Suppressor macrophage (primary cell): ENCODE measurements at places on chromosomes 12 and 14.

DNA sequence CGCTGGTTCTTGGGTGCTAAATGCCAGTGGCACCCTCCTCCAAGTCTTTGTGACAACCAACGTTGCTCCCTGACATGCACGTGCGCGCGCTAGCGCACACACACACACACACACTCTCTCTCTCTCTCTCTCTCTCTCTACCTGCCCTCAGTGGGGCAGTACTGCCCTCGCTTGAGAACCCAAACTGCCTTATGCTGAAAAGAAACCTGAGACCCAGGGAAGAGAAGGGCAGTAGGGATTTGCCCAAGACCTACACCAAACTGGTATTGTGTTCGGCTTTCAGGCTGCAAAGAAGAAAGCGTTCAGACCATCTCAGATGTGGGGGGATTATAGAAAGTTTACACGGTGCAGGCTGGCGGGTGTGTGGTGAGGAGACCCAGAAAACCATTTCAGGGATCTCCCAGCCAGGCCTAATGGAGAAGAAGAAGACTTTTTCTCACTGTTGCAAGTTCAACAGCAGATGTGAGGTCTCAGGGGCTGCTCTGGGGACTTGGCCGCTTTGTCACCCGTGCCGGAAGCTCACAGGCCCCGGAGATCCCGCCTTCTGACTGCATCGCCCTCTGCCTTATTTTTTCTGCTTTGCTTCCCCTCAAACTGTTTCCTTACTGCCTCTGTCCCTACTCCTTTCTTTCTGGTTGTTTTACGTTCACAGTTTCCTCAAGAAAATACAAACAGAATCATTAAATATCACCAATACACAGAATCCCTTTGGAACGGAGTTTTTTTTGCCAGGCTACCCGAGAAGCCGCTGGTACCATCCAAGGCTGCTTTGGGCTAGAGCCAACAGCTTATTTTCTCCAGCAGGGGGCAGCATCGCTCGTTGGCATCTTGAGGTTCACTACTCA is 82.4 kb downstream of the PPM1A start:
- peak; percentile 83 for DNase-seq

- DNase-seq: no peak
Observed at GRCh38 chr14:69489495-69489894, 5.0 kb downstream of the PLEKHD1 start.

- no peak for DNase-seq
Observed at GRCh38 chr12:16159571-16159970, 117.9 kb downstream of the SLC15A5 start.

- no peak for DNase-seq
Observed at GRCh38 chr14:105848570-105848969, 322.2 kb downstream of the TMEM121 start.

DNA sequence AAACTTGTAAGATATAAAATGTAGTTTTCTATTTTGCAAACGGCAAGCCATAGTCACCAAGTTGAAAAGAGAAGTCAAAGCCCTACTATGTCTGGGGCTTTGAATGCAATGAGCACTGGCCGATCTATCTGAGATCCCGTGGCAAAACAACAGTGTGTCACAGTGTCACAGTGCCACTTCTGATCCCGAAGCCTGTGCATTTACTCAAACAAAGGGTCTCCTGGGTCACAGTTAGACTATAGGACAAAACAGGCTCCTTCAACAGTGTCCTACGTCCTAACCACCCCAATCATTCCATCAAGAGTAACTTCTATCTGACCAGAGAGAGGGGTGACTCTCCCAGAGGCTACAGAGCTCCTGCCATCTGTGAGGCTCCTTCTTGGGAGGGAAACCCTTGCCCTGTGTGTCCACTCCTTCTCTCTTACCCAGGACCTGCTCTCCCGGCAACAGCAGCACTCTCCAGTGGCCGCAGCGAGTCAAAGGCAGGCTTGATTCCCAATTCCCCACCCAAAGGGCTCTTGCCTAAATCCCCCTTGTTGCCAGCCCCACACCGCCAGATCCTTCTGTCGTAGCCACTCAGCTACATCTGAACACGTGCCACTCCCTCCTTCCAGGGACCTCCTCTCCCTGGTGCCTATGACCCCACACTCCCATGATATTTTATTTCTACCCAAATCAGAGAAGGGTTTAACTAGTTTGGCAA is 14.0 kb upstream of the SELPLG start:
- DNase-seq: no peak

DNA sequence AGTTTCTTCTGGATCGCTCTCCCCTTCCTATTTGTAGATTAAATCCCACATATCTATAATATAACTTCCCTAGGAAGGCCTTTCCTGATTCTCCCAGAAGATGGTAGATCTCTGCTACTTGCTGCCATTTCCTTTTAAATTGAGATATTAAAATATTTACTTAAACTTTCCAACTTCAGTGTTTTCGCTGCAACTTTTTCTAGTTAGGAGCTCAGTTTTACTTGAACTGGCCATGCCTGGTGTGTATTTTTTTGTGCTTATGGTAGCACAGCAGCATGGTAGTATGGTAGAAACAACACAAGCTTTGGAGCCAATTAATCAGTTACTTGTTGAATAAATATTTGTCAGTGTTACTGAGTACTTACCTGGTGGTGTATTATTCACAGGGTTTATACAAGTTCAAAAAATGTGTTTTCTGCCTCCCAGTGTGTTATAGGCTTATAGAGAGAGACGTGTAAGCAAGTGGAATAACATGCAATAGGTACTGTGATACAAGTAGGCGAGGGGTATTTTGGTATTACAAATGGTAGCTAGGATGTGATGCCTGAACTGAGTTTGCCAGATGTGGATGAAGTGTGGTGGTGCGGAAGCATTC is 2.9 kb downstream of the POLR3B start:
- no peak for DNase-seq

- DNase-seq: no peak
Observed at GRCh38 chr14:71532344-71532743, 399.9 kb upstream of the RGS6 start.

DNA sequence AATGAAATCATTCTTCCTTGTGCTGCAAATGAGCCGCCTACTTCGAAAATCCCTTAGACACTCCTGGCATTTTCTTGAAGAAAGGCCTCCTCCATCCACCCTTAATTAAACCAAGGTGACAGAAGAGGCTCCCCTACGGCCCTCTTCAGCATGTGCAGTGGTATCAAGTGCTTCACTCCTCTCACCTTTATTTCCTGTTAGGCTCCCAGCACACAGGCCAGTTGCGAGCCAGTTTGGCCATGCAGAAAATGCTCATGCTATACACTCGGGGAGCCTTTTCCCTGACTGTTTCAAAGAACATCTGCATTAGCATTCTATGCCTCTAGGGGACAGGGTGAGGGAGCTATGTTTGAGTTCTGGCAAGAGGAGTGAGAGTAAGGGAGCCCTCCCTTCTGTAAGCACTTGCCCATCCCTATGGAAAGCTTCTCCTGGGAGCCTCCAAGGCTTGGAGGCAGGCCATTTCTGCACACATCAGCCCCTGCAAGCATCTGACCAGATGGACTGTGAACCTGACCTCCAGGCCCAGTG is 291.5 kb downstream of the RPS29 start:
- no peak for DNase-seq

- no peak for DNase-seq
Observed at GRCh38 chr14:59229653-59230406, 41.4 kb downstream of the DAAM1 start.

- no peak for DNase-seq
Observed at GRCh38 chr14:80924365-80925103, 17.0 kb downstream of the CEP128 start.

GRCh38 chr12:56758728-56759262 is 4.3 kb upstream of the HSD17B6 start:
- DNase-seq: no peak

- DNase-seq: peak; percentile 23
Observed at GRCh38 chr14:92968291-92969020, 45.5 kb downstream of the CHGA start.

GRCh38 chr12:133023566-133023965 is 13.7 kb upstream of the ZNF84 start:
- DNase-seq: no peak

GRCh38 chr12:27399074-27399473 is 47.5 kb upstream of the SMCO2 start:
- DNase-seq: no peak

DNA sequence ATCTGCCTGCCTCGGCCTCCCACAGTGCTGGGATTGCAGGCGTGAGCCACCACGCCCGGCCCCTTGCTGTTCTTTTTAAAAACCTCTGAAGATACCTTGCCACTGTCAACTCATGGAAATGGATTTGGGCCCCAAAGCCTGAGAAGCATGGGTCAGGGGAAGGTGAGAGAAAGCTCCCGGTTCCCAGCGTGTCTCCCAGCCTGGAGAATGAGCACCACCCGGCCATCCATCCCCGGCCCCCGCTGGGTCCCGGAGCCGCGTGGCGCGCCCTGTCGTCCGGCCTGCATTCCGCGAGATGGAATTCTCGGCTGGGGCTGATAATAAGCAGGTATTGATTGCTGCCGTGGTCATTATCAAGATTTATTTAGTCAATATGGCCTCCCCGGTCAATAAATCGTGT is 126.5 kb upstream of the MYL2 start:
- DNase-seq: no peak

GRCh38 chr12:59858508-59859170 is 262.8 kb downstream of the SLC16A7 start:
- DNase-seq: no peak

GRCh38 chr14:32382704-32383103 is 53.6 kb downstream of the AKAP6 start:
- DNase-seq: no peak

- peak; percentile 86 for DNase-seq
Observed at GRCh38 chr14:33950320-33951182, at the start of gene EGLN3. TSS of gene EGLN3 (minus strand) at chr14:33951074. CDS start at chr14:33950752, 322 bp downstream.

GRCh38 chr12:10331642-10332239 is 24.1 kb downstream of the KLRD1 start:
- DNase-seq: peak; percentile 54

GRCh38 chr14:65002586-65003210 is 16.0 kb downstream of the FNTB start:
- peak; percentile 39 for DNase-seq

DNA sequence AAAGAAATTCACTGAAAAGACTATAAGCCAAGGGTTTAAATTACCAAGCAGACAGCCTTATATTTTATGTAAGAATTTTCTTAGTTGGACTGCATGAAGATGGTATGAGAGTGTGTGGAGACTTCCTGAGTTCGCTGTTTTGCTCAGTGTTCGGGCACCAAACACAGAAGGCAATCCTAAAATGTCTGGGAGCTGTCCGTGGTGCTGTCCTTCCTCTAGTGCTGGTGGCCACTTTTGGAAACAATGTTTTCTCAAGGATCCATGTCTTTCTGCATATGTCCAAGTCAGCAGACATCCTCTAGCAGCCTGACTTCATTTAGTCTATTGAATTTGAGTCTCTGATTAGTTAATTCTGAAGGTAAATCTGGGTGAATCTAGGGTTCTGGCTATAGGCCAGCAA is 135.8 kb downstream of the SLC8A3 start:
- peak; percentile 32 for DNase-seq

DNA sequence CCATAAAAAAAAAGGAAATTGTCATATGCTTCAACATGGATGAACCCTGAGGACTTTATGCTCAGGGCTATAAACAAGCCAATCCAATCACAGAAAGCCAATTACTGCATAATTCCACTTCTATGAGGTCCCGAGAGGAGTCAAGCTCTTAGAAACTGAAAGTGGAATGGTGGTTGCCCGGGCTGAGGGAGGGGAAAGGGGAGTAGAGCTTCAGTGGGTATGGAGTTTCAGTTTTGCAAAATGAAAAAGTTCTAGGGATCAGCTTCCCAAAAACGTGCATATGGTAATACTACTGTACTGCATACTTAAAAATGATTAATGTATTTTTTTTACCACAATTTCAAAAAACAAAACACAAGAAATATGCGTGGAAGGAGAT is 52.0 kb downstream of the RNF34 start:
- DNase-seq: peak; percentile 53

DNA sequence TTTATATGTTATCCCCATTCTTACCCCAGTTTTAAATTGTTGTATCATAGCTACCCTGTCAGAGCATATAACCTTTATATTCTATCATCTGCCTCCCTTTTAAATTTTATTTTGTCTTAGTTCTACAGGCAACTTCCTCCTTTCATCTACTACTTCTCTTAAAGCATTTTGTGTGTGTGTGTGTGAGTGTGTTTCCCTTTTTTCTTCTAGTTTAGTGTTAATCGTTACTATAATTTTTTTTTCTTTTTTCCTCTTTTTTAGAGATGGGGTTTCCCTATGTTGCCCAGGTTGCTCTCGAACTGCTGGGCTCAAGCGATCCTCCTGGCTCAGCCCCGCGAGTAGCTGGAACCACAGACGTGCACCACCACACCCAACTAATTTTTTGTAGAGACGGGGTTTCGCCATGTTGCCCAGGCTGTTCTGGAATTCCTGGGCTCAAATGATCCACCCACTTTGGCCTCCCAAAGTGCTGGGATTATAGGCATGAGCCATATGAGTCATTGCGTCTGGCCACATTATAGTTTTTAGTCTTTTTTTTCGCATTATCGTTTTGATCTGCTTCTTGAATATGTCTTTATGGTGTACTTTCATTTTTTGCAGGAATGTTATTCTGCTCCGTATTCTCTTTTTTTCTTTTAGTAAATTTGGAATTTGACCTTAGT is 33.1 kb upstream of the FBXO34 start:
- DNase-seq: peak; percentile 88

DNA sequence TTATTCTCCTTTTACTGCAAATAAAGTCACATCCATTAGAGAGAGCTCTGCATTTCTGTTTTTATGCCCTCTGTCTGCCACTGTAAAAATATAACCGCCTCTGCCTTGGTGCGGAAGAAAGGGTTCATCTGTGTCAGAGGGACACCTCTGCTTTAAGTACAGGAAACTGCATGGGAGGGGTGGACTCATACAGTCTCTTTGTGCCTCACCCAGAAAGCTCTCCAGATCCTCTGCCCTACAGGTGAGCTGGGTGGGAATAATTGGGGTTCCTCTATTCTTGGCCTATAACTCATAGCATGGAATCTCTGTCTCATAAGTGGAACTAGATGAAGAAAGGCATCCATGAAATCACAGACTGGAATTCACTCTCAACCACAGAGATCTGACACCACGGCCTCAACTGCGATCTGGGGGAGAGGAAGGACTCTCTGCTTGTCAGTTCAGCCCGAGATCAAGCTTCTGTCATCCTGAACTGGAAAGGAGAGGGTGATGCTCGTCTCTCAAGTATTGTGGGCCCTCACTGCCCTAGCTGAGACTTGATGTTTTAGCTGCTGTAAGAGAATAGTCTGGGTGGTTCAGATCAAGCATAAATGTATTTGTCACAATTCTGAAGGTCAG is 702.3 kb downstream of the TMEM121 start:
- no peak for DNase-seq

- DNase-seq: no peak
Observed at GRCh38 chr12:77161944-77162343, 96.6 kb upstream of the E2F7 start.

DNA sequence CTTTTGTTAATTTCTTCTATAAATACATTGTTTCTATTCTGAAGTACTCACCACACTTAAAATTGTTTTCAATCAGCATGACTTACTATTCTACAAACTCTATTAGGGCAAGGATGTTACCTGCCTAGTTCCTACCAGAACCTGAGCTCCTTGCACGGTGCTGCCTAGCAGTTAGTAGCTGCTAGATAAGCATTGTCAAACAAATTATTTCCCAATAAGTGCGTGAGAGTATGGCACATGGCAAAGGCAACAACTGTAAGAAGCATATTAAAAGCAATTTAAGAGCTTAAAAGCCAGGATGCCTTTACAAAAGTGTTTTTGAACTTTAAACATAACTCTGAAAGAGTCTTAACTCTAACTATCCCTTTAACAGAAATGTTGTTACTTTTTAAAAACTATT is 8.2 kb upstream of the LYZ start:
- DNase-seq: no peak

GRCh38 chr12:101855364-101855884 is 22.0 kb upstream of the DRAM1 start:
- peak; percentile 18 for DNase-seq
